ENCODE measurements at places on chromosomes 2 and 18.

DNA sequence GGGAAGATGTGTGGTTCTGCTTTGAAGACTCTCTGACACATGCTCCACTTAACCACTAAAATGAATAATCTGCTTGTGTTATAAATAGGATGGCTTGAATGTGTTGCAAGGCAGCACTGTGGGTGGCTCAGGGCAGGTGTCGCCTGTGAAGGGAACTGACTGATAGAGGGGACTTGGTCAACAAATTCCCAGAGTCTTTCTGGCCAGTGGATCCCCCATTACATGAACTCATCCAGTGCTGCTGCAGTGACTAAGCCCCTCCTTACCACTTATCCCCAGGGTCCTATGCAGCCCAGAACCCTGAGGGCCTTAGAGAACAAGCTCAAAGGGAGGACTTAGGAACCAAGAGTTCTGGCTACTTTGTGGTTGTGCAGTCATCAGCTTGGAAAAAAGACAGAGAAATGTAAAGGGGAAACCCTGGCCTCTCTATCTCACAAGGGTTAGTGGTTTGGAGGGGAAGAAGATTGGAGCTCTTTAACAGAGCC lies 226.2 kb upstream of the TNP1 start:
- ATAC-seq = no peak

- no peak for ATAC-seq
Observed at GRCh38 chr2:36967236-36967876, 1.0 kb upstream of the STRN start.

DNA sequence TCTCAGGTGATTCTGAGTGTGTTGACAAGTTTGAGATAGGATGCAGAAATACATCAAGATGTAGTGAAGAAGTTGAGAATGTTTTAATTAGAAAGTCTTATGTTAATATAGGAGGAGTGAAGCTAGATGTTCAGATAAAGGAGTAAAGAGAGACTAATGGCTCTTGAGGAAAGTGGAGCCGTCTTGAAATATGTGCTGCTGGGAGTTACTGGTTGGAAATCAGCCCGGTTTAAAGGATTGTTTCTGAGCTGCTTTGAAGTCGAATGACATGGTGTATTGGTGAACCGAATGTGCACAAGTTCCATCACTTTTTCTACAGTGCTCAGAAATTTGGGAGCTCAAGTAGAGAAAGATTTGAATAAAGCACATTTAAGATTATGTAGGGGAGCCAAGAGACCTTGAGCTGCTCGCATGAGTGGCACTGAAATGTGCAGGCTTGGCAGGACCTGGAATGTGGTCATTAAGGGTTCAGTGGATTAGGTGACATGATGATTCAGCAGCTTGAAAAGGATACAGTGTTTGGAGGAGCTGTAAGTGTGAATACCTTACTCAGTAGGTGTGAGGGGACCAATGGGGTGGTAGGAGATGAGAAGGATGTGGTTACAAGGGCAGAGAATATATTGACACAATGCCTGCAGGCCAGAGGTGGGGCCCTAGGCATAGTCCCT lies 68.6 kb downstream of the CAB39 start:
- ATAC-seq = no peak

DNA sequence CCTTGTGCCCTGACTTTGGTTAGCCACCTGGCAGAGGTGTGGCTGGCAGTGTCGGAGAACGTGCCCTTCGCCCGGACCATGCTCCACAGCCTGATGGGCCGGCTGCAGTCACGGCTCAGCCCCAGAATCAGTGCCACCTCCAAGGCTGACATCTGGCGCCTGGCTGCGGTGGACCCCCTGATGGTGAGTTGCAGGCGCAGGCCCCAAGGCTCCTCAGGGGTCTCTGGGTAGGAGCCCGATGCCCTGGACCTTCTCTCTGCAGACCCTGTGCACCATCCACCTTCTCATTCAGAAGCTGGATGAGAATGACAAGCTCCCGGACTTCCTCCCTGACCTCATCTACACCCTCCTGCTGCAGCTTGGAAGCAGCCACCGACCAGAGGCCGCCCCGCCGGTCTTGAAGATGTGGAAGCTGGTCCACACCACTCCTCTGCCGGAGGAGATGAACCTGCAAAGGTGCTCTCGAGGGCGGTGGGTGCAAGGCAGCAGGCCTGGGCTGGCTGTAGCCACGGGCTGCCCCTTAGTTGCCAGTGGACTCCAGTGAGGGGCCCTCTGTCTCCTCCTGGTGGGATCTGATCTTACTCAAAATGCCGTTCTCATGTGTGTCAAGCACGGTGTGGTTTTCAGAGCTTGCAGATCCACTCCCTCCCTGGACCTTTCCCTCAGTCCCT lies 32.1 kb downstream of the HJURP start:
- ATAC-seq = no peak

GRCh38 chr2:13542642-13543041 lies 825.9 kb downstream of the TRIB2 start:
- no peak for ATAC-seq
